ENCODE measurements at places on chromosomes 11 and 22.

- DNase-seq: no peak
Observed at GRCh38 chr22:19169947-19170318, 8.6 kb downstream of the SLC25A1 start.

DNA sequence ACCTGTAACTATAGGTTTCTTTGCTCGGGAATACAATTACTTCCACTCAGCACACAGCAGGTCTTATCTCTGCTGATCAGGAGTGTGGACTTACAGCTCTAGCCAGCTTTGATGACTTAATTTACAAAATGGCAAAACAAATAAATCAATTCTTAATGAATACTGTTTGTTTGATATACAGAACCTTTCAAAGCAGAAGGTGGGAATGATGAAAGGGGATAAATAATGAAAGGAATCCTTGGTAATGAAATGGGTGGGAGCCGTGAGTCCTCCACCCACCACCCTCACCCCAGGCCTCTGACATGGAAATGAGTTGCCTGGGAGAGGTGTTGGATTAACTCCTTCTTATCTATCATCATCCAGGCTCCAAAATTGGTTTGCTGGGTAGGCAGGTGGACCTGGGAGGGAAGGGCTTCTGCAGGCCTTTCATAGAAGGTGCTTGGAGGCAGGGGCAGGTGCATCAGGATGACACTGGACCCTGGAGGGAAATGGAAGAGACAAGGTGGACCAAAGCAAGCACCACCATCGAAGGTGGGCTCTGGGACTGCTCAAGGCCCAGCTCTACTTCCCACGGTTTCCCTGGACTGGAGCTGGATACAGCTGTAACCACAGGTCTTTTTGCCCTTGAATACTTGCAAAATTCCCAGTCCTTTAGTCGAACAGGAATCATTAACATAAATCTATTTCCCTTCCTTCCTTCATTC lies 23.0 kb downstream of the POU2AF1 start:
- DNase-seq: no peak

GRCh38 chr11:119612814-119613213 lies 116.2 kb downstream of the NECTIN1 start:
- no peak for DNase-seq

DNA sequence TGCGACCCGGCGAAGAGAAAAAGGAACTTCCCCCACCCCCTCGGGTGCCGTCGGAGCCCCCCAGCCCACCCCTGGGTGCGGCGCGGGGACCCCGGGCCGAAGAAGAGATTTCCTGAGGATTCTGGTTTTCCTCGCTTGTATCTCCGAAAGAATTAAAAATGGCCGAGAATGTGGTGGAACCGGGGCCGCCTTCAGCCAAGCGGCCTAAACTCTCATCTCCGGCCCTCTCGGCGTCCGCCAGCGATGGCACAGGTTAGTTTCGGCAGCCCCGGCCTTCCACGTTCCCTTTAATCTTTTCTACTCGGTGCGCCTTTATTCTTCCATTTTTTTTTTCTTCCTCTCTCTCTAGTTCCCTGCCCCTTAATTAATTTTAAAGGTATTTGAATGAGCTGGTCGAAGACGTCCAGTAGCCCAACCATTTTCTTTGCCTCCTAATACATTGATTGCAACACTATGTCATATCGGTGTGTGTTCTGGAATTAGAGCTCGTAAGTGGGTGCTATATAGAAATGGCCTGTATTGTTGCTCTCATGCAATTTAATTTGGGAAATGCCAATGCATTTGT lies 537 bp downstream of the EP300 start:
- no peak for DNase-seq

GRCh38 chr11:31397239-31397834 lies 27.7 kb downstream of the DNAJC24 start:
- DNase-seq: no peak

DNA sequence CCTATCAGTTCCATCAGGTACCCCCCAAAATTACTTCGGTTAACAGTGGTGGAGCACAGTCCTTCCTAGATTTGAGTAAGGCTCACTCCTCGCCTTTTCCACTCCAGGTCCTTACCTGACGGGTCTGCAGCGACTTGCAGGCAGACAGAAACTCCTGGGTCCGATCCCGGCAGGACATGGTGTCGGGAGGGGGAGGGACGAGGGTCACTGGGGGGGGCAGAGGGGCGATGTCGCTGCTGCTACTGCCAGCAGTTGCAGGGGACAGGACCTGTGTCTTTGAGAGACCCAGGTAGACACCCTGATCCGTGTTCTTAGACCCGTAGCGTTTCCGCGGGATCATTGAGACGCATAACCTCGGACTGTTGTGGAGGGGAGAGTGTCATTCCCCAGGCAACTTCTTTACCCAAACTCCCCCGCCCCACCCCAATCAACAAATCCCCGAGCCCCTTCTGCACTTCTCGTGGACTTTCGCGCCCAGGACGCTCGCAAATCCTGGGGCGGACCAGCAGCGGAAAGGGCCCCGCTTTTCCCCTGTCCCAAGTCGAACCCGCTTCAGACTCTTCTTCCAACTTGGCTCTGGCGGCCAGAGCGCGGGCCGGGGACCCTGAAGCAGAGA lies 839 bp downstream of the STX5 start:
- DNase-seq: no peak

DNA sequence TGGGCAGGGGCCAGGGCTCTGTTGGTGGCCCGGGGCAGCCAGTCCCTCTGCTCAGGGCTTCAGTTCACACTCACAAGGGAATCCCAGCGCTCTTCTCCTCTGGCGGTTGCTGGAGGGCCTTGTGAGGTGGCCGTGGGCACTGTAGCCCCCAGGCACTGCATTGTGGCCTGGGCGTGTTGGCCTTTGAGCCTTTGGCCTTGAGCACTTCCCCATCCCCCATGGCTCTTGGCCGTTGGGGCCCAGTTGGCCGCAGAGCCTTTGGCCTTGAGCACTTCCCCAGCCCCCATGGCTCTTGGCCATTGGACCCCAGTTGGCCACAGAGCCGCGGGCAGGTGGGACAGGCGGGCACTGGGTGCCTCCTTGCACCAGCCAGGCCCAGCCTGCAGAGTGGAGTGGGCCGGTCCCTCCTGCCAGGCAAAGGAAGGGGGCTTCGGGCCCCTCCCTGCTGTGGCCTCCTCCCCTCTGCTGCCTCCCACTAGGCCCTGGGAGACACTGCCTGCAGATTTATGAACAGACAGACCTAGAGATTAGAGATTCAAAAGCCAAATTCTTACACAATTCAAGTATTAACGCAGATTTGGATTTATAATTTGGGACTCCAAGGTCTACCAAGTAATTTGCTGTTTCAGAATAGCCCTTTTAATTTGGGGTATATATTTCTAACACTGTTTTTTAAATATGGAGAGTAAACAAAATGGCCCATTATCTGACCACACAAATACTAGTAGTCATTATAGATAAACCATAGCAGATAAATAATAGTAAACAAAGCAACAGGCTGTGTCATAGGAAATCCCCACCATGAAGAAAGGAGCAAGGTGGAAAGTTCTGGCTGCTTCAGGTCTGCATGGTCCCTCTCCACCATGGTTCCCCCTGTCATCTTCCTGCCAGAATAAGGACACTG lies 18.2 kb upstream of the TXNRD2 start:
- DNase-seq: no peak

GRCh38 chr11:69698362-69698761 lies 5.5 kb downstream of the FGF19 start:
- DNase-seq: no peak

- no peak for DNase-seq
Observed at GRCh38 chr11:1498262-1498661, 11.7 kb upstream of the MOB2 start.

DNA sequence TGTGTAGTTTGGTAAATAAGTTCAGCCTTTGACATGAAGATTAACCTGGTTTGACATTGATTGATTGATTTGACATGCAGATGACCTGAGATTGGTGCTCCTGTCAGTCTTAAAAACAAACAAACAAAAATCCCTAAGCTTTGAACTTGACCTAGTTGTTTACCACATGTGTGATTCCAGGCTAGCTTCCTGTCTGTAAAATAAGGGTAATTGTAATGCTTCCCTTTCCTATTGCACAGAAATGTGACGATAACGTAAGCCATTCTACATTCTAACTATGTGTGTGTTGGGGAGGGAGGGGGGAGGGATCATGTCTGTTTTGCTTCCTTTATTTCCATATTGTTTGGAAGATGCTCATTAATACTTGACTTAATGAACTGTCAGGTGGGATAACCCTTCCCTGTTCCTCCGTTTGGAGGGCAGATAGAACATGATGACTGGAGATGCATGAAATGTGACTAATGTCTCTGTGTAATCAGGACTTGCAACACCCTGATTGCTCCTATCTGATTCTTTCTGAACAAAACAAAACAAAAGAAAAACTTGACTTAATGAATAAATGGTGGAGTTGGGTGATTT lies 106.1 kb upstream of the CLMP start:
- DNase-seq: no peak

- DNase-seq: peak; percentile 52
Observed at GRCh38 chr11:11798586-11799438, 43.0 kb upstream of the USP47 start.

GRCh38 chr11:117481036-117481435 lies 153.4 kb downstream of the CEP164 start:
- no peak for DNase-seq

- DNase-seq: no peak
Observed at GRCh38 chr22:43320943-43321900, 21.9 kb downstream of the SCUBE1 start.

- no peak for DNase-seq
Observed at GRCh38 chr11:127998421-127998820, 588.9 kb downstream of the ETS1 start.

DNA sequence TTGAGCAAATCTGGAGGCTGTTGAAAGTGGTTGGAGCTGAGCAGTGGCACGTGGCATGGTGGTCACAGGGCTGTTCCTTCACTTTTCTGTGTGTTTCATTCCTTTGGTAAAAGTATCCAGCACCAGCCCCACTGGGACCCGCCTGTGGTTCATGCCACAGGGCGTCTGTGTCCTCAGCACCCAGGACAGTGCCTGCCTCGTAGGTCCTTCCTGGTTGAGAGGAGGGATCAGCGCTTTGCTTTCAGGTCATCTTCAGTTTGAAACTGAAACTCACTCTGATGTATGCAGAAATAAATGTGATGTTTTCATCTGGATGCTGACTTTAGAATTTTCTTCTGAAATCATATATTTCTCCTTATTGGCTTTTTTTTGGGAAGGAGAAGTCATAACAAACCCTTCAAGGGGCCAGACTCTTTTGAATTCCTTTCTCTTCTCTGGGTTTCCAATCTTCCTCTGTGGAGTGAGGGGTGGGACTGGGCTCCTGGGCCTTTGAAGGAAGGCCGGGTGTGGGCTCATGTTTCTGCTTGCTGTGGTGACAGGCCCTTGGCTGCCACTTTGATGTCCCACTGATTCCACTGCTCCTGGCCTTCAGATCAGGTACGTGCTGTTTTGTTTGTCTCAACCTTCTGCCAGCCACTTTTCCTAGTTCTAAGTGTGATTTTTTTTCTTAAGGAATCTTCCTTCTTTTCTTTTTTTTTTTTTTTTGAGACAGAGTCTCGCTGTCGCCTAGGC lies 26.2 kb downstream of the TBC1D22A start:
- DNase-seq: no peak

GRCh38 chr11:17294033-17294432 lies 17.5 kb downstream of the NUCB2 start:
- DNase-seq: no peak

DNA sequence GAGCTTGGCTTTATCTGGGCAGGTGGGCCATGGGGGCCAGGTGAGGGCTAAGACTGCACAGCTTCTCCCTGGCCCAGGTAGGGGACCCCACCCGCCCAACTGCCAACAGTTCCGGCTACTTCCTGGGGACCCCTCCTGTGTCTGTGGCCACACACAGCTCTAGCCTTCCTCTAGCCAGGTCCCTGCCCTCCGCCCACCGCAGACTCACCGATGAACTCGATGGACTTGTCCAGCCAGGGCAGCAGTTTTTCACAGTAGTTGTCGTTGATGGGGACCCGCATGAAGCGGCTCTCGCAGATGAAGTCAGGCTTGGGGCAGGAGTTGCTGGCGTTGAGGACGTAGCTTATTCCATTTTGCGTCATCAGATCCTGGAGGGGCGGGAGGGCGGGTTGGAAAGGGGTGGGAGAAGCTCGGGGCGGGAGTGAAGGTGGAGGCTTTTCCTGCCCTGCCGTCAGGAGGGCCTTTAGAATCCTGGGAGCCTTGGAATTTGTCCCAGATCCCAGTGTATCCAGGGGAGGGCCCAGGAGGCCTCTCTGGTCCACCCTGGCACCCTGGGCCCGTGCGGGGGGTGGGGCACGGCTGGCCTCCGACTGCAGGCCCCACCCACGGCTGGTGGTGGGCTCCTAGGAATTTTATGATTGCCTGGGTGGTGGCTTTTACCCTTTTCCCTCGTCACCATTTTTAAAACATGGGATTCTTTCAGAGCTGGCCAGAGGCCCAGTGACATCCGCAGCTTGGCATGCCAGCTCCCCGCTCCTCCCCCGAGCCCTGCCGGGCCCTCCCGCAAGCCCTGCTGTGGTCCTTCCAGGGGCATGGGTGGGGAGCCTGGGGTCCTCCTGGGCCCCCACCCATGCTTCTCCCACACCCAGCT lies 13.9 kb downstream of the DUSP8 start:
- no peak for DNase-seq

GRCh38 chr11:16881074-16881709 lies 133.0 kb downstream of the PLEKHA7 start:
- no peak for DNase-seq

GRCh38 chr11:18392434-18393321 lies 1.7 kb upstream of the LDHA start:
- DNase-seq: no peak

GRCh38 chr22:32920734-32921133 lies 119.2 kb downstream of the TIMP3 start:
- DNase-seq: no peak

GRCh38 chr11:36848660-36849059 lies 250.6 kb upstream of the RAG2 start:
- DNase-seq: no peak

DNA sequence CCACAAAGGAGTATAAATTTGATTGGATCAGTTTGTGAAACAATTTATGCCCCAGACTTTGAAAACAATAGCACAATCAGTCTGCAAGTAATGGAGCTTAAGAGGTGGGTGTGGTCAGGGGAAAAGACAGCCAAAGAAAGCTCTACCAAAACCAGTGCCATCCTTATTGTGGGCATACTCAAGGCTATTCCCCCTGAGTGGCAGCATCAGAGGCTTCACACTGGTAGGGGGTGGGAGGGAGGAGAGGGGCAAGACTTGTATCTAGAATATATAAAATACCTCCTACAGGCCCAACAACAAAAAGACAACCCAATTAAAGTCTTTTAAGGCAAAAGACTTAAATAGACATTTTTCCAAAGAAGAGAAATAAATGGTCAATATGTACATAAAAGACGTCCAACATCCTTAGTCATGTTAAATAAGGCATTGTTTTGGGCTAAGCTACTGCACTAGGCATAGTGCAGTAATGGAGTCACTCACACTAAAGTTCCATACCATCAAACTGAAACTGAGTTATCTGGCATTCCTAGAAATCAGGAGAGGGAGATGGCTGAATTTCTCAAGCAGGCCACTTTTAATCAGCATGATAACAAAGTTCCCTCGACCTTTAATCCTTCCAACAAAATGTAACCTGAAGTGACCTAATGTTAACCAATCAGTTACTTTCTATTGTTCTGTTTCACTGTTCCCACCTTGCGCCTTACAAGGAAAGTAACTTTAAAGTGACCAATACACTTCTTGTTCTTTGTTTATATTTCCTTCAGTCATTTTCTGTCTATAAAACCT lies 24.8 kb downstream of the NARS2 start:
- DNase-seq: no peak

GRCh38 chr11:96134602-96135001 lies 208.4 kb downstream of the MAML2 start:
- no peak for DNase-seq

Measured in activated CD4-positive, CD25-positive, alpha-beta regulatory T cell treated with anti-CD3 and anti-CD28 coated beads, Interleukin-2, amount 50 U/mL, for 16 hours (primary cell).